ENCODE measurements at places on chromosomes 16 and 17.

- no peak for DNase-seq
Observed at GRCh38 chr17:1995321-1995892, 29.7 kb downstream of the RTN4RL1 start.

DNA sequence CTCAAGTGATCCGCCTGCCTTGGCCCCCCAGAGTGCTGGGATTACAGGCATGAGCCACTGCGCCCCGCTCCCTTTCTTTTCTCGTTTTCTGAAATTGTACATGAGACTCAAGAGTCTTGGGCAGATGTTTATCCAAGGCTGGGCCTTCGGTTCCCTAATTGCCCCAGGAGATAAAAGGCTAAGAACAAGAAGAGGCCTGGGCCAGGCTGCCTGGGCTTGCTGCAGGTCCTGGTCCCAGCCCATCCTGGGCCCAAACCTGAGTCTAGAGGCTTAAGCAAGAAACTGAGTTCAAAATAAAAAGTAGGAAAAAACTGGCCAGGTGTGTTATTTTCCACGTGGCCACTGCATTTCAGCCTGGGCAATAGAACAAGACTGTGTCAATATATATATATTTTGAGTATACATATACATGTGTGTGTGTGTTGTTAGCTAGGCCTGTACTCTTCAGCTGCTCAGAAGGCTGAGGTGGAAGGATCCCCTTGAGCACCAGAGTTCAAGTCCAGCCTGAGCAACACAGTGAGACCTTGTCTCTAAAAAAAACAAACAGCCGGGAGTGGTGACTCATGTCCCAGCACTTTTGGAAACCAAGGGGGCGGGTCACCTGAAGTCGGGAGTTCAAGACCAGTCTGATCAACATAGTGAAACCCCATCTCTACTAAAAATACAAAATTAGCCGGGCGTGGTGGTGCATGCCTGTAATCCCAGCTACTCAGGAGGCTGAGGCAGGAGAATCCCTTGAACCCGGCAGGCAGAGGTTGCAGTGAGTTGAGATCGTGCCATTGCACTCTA is 6.8 kb upstream of the CLUH start:
- DNase-seq = no peak

- no peak for DNase-seq
Observed at GRCh38 chr16:10076037-10076436, 106.2 kb downstream of the GRIN2A start.

DNA sequence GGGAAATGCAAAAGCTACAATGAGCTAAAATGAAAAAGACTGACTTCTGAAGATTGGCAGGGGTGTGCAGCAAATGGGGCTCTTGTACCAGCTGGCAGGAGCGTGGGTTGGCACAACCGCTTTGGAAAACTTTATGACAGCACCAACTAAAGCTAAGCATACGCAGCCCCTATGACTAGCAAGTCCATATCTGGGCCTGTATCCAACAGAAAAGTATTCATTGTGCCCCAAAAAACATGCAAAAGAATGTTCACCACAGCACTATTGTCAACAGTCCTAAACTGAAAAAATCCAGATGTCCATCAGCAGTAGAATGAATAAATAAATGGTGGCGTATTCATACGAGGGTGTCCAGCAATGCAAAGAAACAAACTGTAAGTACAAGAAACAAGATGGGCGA is 22.6 kb upstream of the ITGA3 start:
- no peak for DNase-seq

DNA sequence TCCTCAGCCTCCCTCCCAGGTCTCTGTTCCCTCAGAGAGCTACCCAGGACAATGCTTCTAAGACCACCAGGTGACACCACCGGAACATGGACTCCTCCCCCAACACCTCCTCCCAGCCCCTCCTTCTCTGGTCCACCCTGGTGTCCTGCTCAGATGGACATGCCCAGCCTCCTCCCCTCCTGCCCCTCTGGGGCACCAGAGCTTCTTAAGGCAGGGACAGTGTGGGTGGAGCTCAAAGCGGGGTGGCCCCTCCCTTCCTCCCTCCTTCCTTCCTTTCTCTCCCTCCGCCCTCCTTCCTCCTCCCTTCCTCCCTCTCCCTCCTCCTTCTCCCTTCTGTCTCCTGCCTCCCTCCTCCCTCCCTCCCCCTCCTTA is 22.7 kb downstream of the TRPV3 start:
- no peak for DNase-seq

DNA sequence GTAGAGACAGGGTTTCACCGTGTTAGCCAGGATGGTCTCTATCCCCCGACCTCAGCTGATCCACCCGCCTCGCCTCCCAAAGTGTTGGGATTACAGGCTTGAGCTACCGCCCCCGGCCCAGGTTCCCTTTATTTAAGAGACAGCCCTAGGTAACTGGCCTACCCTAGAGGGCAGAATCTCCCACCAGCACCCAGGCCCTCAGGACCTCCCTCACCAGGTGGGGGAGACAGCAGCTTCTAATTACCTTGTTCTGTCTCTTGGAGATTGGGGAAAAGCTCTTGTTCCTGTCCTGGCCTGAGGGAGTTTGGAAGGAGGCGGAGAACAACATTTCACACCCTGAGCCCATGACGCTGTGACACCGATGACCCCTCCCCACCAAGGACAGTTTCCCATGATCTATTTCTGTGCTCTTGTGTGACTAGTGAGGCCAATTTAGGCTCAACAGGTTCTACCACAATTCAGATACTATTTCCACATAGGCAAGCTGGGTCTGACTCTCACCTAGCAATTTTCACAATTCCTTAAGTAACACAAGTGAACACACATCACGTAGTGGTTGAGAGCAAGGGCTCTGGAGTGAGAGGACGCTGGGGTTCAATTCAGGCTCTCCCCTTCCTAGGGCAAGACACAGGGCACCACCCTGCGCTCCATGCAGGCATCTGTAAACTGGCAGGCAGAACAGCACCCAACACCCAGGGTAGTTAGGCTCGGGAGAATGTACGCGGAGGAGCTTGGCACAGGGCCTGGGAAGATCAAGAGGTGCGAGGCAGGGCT is 20.4 kb downstream of the HDAC5 start:
- no peak for DNase-seq

DNA sequence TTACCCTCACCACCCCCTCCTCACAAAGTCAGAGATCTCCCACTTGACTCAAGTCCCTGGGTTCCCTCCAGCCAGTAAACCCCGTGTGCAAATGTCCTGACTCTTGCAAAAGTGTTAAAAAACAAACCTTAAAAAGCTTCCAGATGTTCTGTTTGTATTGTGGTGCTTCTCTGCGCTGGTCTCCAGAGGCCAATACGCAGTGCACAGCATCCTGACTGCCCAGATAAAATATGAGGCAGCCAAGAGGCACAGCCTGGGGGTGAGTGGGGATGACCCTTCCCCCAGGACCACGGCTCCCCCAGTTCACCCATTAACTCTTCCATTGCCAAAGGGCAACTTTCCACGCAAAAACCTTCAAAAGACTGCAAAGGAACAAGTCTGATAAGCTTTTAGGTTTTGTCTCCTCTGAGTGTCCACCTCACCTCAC is 291.8 kb downstream of the SOX9 start:
- no peak for DNase-seq
